ENCODE measurements at places on chromosomes 11 and 22.
A peak's percentile ranks its signal among the peaks of the same experiment; 100 is the strongest.

DNA sequence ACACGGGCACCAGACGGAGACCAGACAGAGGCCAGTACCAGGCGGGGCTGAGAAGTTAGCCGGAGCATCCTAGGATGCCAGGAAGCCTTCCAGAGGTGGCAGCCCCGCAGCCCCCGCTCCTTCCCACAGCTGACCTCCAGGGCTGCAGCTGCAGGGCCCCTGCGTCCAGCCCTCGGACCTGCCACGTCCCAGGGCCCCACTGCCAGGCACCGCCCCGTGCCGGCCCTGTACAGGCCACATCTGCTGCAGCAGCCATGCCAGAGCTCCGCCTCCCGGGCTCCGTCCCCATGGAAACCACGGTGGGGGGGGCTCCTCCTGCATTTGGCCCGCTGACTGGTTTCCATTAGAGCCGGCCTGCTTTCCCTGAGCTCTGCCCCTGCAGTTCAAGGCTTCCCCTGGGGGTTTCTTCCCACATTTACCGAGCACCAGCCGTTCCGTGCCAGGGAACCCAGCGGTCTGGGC lies 62.5 kb upstream of the PPARA start:
- DNase-seq: no peak

DNA sequence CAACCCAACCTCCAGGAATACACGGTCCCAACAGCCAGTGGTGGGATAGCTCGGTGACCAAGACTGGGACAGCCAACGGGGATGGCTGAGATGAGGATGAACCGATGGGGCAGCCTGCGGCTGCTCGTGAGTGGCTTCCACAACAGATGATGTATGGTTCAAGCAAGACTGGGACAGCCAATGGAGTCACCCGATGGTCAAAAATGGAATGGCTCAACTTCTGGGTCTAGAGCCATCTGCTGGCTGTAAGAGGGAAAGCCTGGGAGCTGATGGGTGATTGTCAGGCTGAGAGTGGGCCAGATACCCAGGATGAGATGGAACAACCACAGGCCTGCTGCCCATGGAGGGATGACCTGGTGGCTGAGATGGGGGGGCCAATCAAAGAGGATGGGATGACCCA lies 35.5 kb downstream of the SYT7 start:
- no peak for DNase-seq

DNA sequence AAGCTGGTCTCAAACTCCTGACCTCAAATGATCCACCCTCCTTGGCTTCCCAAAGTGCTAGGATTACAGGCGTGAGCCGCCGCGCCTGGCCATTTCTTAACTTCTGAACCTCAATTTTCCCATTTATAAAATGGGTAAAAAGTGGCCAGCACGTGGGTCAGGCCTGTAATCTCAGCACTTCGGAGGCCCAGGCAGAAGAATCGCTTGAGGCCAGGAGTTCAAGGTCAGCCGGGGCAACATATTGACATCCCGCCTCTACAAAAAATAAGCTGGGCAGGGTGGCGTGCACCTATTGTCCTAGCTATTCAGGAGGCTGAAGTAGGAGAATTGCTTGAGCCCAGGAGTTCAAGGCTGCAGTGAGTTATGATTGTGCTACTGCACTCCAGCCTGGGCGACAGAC lies 6.5 kb upstream of the DDX6 start:
- no peak for DNase-seq

- DNase-seq: no peak
These were observed 15.1 kb downstream of the CDKN1C start for GRCh38 chr11:2870460-2870859.

DNA sequence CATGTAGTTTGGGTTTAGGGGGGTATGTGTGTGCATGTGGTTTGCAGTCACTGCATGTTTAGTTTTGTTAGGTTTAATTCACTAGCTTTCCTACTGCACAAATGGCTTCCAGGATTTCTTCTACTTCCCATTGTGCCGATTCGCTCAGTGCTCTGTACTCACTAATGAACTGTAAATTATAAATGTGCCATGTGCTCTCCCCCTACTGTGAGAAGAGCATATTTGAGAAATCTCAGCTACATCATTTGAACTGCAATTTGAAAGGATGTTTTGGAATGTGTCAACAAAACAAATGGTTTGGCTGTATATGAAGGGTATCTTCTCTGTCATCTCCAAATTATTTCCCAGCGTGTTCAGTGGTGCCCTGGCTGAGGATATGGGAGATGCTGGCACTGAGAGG lies 28.1 kb downstream of the CYB5R2 start:
- no peak for DNase-seq

DNA sequence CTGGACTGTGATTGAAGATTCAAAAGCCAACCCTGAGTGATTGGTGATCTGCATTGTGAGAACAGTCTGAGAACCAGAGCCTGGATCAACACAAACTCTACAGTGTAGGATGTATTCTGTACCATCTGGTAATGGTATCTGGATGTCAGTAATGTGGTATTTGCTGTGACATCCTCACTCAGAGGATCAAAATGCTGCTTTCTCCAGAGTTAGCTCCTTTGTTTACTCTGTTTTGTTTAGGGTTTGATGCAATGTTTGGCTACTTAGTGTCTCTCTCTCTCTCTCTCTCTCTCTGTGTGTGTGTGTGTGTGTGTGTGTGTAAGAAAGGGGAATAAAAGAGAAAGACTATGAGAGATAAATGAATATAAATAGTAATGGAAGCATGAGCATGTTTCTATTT lies 24.3 kb downstream of the CASP4 start:
- DNase-seq: no peak

- DNase-seq: no peak
These were observed 1.9 kb downstream of the TIRAP start for GRCh38 chr11:126284829-126285228.

GRCh38 chr11:134506046-134506445 lies 94.0 kb upstream of the B3GAT1 start:
- DNase-seq: no peak

GRCh38 chr11:47051217-47051616 lies 114.7 kb downstream of the CSTPP1 start:
- no peak for DNase-seq

GRCh38 chr11:61609000-61609979 lies 28.4 kb upstream of the SYT7 start:
- no peak for DNase-seq

- no peak for DNase-seq
These were observed 427.9 kb upstream of the DDI1 start for GRCh38 chr11:103608566-103608965.

- DNase-seq: no peak
These were observed 75.1 kb downstream of the KIRREL3 start for GRCh38 chr11:126925321-126926093.

DNA sequence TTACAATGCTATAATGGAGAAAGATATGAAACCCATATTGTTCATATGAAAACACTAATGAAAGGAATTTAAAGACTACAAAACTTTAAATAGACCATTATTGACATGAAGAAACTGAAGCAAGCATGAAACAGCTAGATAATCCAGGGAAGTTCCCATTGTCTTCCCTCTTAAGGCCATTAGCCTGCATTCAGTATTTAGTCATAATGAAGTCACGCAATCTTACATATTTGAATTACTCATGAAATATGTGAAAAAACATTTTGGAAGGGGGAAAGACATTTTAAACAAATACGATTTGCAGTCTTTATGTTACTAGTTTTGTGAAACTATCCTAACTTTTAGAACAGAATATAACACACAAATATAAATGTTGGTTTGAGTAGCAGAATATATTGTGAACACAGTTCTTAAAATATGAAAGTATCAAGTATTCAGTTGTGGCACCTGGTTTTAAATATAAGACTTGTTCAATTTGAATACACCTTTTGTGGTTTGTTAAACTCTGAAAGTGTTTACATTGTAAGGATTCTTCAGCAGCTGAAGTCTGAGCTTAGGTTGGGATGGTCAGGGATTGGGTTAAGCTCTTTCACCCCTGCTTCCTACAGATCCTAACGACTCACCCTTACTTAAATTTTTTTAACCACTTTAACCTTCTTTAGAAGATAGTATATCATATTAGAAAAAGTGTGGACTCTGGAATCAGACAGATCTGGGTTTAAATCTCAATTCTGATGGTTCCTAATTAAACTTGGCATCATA lies 500.3 kb upstream of the TENM4 start:
- DNase-seq: no peak

DNA sequence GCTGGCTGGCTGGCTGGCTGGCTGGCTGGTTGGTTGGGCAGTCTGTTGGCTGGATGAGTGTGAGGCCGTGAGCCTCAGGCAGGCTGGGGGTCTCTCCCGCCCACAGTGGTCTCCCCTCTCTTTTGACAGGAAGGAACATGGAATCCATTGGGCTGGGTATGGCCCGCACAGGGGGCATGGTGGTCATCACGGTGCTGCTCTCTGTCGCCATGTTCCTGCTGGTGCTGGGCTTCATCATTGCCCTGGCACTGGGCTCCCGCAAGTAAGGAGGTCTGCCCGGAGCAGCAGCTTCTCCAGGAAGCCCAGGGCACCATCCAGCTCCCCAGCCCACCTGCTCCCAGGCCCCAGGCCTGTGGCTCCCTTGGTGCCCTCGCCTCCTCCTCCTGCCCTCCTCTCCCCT lies 1.9 kb downstream of the UPK2 start:
- no peak for DNase-seq

DNA sequence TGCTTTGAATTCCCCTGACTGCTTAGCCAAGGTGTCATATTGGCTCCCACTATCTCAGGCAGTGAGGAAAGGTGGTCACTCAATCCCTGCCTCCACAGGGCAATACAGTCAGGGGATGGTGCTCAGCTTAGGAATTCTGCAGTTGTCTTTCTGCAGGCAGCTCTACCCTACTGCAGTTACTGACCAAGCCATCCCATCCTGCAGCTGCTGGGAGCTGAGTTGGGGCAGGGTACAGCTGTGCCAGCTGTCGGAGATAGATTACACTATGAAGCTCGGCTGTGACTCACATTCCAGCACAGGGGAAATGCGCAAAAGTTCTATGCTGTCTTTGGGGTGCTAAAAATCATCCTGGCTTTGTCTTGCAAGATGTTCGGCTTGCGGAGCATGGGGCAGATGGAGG lies 4.4 kb upstream of the DAGLA start:
- no peak for DNase-seq

DNA sequence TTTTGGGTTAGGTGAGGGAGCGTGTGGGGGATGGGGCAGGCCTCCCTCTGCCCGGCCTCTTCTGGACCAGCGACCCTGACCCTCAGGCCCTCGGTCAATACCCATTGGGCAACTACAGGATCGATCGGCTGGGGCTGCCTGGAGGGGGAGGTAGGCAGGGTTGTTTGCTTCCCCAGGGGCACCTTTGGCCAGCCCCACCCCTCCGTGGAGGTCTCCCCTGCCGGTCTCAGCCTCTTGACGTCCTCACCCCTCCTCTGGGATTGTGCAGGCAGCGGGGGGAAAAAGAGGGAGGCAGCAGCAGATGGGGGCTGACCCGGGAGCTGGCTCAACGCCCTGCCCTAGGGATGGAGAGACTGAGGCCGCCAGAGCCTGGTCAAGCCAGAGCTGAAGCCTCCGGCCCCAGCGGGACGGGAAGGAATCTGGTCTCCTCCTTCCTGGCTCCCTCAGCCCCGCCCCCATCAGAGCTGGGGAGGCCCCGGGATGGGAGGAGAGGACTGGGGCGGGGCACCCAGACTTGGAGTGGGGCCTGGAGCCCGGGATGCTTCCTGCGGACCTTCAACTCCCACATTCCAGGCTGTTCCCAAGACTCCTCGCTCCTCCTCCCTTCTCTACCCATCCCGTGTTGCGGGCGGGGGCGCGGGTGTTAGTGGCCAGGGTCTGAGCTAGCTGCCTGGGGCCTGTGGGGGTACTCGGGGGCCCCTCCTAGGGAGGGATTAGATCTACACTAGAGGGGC lies 14.4 kb upstream of the CDC42EP1 start:
- peak; percentile 95 for DNase-seq

DNA sequence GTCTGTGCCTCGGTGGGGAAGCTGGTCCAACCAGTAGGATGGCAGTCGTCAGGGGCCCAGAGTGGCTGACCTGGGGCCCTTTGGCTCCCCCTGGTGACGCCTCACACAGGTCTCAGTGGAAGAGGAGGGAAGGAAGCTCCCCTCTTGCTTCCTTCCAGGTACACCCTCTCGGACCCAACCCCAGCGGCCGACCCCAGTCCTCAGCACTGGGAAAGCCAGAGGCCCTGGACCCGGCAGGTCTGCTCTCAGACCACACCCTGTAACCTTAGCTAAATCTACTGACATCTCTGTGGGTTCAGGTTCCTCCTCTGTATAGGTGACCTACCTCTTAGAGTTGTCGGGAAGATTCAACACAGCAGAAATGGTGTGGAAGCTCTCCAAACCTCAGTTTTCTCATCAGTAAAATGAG lies 3.4 kb upstream of the SCUBE1 start:
- DNase-seq: peak; percentile 78

DNA sequence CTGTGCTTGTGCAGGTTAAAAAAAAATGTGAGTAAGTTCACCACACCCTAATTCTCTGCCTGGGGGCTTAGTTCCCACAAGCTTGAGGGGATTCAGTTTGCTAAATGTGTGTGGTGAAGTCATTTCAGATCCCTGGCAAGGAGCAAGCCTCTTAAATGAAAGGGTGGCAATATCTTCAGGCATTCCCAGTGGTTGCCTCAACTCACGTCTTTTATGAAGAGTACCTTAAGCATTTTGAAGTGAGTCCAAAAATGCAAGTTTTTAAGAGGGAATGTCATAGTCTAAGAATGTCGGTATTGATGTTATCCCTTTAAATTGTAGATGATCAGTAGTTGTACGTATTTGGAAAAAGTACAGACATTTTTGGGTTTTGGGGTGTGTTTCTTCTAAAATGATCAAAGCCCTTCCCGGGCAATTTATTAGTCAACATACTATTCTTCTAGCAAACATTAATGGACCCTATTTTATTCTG lies 4.9 kb downstream of the TCP11L1 start:
- DNase-seq: no peak

- no peak for DNase-seq
These were observed 56.8 kb downstream of the CD6 start for GRCh38 chr11:61028135-61028729.

DNA sequence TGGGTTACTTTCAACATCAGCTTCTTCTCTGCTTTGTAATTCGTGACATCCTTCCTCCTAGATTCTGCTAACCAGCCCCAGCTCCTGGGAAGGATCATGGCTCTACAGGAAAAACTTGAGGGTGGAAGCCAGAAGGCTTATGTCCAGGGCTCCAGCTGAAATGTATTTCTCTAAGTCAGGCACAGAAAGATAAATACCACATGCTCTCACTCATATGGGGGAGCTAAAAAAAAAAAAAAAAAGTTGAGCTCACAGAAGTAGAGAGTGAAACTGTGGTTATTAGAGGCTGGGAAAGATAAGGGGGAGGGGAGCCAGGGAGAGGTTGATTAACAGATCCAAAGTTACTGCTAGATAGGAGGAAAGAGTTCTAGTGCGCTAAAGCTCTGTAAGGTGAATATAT lies 74.9 kb downstream of the DSCAML1 start:
- DNase-seq: no peak

DNA sequence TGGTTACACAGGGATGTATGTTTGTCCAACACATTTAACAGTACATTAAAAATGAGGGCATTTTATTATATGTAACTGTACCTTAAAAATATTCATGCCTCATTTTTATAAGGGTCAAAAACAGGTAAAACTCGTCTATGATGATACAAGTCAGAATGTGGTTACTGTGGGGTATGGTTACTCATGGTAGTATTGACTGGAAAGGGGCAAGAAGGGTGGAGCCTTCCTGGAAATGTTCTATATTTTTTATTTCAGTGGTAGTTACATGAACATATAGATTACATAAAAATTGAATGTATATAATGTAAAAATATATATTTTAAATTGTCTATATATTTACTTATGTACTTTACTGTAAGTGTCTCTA lies 99.8 kb downstream of the STIM1 start:
- no peak for DNase-seq

- no peak for DNase-seq
These were observed at the start of gene MMP27 for GRCh38 chr11:102705626-102706025. MMP27 (minus strand) TSS chr11:102705769; CDS start chr11:102705714, 55 bp downstream.

Measured in mesenteric fat pad (tissue), 1 donor.